ENCODE measurements at places on chromosomes 7 and 10.

GRCh38 chr7:45971661-45972175 lies 50.6 kb upstream of the IGFBP3 start:
- no peak for DNase-seq

GRCh38 chr7:116843378-116843777 lies 19.0 kb upstream of the CAPZA2 start:
- no peak for DNase-seq

DNA sequence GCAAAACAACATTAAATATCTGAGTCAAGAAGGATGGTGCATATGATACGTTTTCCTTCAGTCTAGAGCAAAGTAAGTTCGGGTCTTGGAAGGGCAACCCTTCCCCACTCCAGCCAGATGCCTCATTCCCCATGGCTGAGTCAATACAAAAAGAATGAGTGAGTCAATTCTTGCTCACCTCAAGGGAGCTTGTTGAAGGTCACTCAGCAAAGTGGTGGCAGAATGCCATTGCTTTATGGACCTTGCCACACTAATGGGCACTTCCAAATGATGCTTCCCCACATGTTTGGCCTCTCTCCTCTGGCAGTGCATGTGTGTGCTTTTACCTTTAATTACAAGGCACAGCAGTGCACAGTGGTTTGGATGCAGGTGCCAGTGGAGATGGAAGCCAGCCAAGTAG lies 296.5 kb downstream of the SORCS3 start:
- no peak for DNase-seq

GRCh38 chr10:88642963-88643362 lies 21.3 kb upstream of the LIPF start:
- no peak for DNase-seq

All from activated CD4-positive, alpha-beta T cell treated with anti-CD3 and anti-CD28 coated beads, Interleukin-2, amount 50 U/mL, for 4 hours (primary cell).